Activated CD4-positive, alpha-beta T cell treated with anti-CD3 and anti-CD28 coated beads, Interleukin-2, amount 50 U/mL, for 16 hours (primary cell): ENCODE measurements at places on chromosomes 2 and 18.

- no peak for DNase-seq
Measured at GRCh38 chr18:5693699-5694294, 150.0 kb upstream of the EPB41L3 start.

DNA sequence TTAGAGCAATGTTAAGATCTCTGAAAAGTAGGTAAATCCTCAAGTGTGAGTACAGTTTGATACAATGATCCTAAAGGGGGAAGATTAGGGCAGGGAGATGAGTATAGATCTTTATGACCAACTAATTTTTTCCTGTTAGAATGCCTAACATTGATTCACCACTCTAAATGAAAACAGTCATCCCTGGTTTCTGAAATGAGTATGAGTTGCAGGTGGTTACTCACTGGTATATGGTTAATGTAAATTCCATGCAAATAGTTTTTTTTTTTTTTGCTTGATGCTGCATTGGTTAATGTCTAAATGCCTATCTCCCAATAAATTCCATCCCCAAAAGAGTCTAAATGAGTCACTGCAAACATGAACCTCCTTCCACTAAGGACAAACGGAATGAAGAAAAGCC is 55.0 kb upstream of the SERPINB2 start:
- peak; percentile 60 for DNase-seq

DNA sequence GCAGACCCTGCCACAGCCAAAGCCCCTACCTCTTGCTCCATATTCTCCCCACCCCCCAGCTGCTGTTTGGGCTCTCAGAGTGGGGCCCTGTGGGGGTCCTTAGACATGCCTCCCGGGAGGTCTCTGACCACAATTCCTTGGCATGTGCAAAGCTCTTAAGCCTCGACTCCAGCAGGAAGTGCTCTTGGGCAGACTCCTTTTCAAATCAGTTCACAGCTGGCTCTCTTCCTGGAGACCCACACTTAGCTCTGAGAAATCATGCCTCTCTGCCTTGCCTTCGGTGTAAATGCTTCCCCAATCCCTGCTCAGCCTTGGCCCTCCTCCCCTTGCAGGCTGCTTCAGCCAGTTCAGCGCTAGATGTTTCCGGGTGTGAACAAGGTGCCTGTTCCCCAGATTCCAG is 46.9 kb downstream of the NGEF start:
- DNase-seq: no peak

DNA sequence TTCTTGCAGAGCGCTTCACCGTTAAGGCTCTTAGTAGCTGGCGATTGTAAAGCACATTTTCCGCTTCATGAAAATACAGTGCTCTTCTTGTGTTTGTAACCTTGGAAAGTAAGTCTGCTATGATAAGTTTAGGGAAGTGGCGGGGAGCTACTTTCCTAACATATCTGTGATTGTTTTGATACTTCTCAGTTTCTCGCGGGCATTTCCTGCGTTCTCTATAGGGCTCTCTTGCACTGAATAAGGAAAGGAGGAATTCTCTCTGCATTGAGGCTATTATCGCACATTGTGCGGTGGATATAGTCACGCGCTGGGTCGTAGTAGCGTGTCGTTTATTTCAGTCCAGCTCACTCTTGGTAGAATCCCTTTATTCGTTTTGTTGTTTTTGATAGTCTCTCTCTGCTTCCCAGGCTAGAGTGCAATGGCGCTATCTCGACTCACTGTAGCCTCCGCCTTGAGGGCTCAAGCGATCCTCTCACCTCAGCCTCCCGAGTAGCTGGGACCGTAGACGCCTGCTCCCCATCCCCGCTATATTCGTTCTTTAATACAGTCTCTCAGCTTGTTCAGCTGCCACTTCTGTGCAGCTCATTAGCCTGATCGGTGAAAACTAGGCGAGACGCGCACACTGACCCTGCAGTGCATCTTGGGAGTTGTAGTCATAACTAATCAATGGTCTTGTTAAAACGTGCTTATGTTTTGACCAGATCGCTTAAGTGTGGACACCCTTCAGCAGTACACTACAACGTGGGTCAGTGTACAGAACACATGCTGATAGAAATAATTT is 1.0 kb upstream of the PPP4R3B start:
- DNase-seq: peak; percentile 67
